GM23248 (cell line): ENCODE measurements at places on chromosomes 4 and X. TPM values are rescaled to one million over a fixed set of nuclear protein-coding genes. Genes with fewer than 3 reads are reported as not detected.

Gene NPY1R
- total RNA-seq: not detected in 2 replicates

Gene GAGE12D
- not detected in 2 replicates for total RNA-seq

Gene MAPK10
- 0.89 and 1.3 TPM in 2 replicates for total RNA-seq

Gene HAUS7
- total RNA-seq: 18.1 and 28.3 TPM in 2 replicates

Gene BDH2
- total RNA-seq: 57.9 and 63.0 TPM in 2 replicates

Gene PCDH11X
- not detected in 2 replicates for total RNA-seq

Gene SLC9B2
- 17.5 and 30.9 TPM in 2 replicates for total RNA-seq

Gene HSFX2
- total RNA-seq: 0.43 TPM in 1 of 2 replicates, not detected in the other

Gene MAGEA12
- total RNA-seq: 0.54 TPM in 1 of 2 replicates, not detected in the other

Gene COX7B2
- total RNA-seq: not detected in 2 replicates

Gene SPANXA1
- total RNA-seq: not detected in 2 replicates

Gene MAGEA4
- not detected in 2 replicates for total RNA-seq

Gene CT45A10
- total RNA-seq: not detected in 2 replicates

Gene MYOZ2
- 0.22 TPM in 1 of 2 replicates, not detected in the other for total RNA-seq

Gene GLOD5
- total RNA-seq: not detected in 2 replicates

Gene REPS2
- total RNA-seq: 0.11 TPM in 1 of 2 replicates, not detected in the other

Gene PCDH7
- 0.38 and 1.1 TPM in 2 replicates for total RNA-seq

Gene ACOT9
- 67.2 and 85.2 TPM in 2 replicates for total RNA-seq

Gene HMX1
- not detected in 2 replicates for total RNA-seq

Gene PNMA3
- total RNA-seq: not detected in 2 replicates

Gene PAGE2B
- total RNA-seq: not detected in 2 replicates

Gene POU4F2
- not detected in 2 replicates for total RNA-seq

Gene TSPAN7
- total RNA-seq: not detected in 2 replicates

Gene VCX3A
- total RNA-seq: not detected in 2 replicates

Gene OPN1MW3
- not detected in 2 replicates for total RNA-seq

Gene FAM47E
- not detected in 2 replicates for total RNA-seq

Gene EDNRA
- 0.63 and 0.86 TPM in 2 replicates for total RNA-seq

Gene PTPN13
- 42.7 and 43.2 TPM in 2 replicates for total RNA-seq

Gene GPR143
- total RNA-seq: not detected in 2 replicates

Gene SGMS2
- total RNA-seq: 116 and 165 TPM in 2 replicates

Gene SLC2A9
- 0.25 and 2.8 TPM in 2 replicates for total RNA-seq

Gene ITGB1BP2
- 0.22 and 0.25 TPM in 2 replicates for total RNA-seq

Gene MAGEA6
- not detected in 2 replicates for total RNA-seq

Gene SPIN2A
- not detected in 2 replicates for total RNA-seq

Gene SPANXC
- total RNA-seq: not detected in 2 replicates

Gene HSPA4L
- total RNA-seq: 1.3 and 1.4 TPM in 2 replicates

Gene ALB
- total RNA-seq: not detected in 2 replicates

Gene TLR3
- total RNA-seq: 0.38 and 0.54 TPM in 2 replicates

Gene DKK2
- total RNA-seq: 4.3 and 8.2 TPM in 2 replicates

Gene MORC4
- 23.7 and 24.8 TPM in 2 replicates for total RNA-seq
